ENCODE measurements at places on chromosomes 4 and X. TPM values are rescaled to one million over a fixed set of nuclear protein-coding genes. Genes with fewer than 3 reads are reported as not detected.
A peak's percentile ranks its signal among the peaks of the same experiment; 100 is the strongest.

The SYN1 gene
- 0.27 TPM for total RNA-seq

The XK gene
- 11.6 TPM for total RNA-seq

The LARP7 gene
- total RNA-seq, result 59.1 TPM

The ZBTB33 gene
- total RNA-seq, result 10.3 TPM

The FAAH2 gene
- total RNA-seq, result 0.62 TPM

The SSX1 gene
- not detected for total RNA-seq

The NPY1R gene
- 1.1 TPM for total RNA-seq

The SCOC gene
- total RNA-seq, result 60.2 TPM

The BEX2 gene
- total RNA-seq, result 24.5 TPM

The NRK gene
- total RNA-seq, result 3.0 TPM

The KLB gene
- 0.13 TPM for total RNA-seq

The PLXNB3 gene
- total RNA-seq, result 19.2 TPM

The IDH3G gene
- total RNA-seq, result 62.5 TPM

The CXCL6 gene
- total RNA-seq, result 1.1 TPM

The TCP11X2 gene
- total RNA-seq, result not detected

The TFDP3 gene
- not detected for total RNA-seq

- no peak for ATAC-seq
Measured at GRCh38 chrX:56000729-56001128, 231.4 kb upstream of the KLF8 start.

- no peak for ATAC-seq
Measured at GRCh38 chr4:159390648-159391047, 287.8 kb downstream of the RAPGEF2 start.

- ATAC-seq, result no peak
Measured at GRCh38 chrX:48802905-48803200, 986 bp downstream of the HDAC6 start.

DNA sequence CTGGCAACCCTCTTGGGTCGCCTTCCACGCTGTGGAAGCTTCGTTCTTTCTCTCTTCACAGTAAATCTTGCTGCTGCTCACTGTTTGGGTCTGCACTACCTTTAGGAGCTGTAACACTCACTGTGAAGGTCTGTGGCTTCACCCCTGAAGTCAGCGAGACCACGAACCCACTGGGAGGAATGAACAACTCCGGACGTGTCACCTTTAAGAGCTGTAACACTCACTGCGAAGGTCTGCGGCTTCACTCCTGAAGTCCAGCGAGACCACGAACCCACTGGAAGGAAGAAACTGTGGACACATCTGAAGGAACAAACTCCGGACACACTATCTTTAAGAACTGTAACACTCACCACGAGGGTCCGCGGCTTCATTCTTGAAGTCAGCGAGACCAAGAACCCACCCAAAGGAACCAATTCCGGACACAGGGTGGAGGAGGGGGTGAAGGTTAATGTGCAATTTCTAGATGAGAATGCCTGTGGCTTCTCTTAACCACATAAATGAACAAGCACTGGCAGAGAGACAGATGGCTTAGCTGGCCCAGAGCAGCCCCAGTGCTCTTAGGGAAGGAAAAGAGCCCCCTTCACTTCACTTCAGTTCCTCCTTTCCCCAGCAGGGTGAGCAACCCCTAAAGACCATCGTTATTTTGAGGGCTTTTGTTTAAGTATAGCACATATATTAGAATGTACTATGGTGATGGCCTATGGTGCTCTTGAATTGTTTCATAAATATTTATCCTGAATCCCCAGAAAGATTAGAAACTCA, 73.0 kb downstream of the LUZP4 start:
- ATAC-seq, result no peak

DNA sequence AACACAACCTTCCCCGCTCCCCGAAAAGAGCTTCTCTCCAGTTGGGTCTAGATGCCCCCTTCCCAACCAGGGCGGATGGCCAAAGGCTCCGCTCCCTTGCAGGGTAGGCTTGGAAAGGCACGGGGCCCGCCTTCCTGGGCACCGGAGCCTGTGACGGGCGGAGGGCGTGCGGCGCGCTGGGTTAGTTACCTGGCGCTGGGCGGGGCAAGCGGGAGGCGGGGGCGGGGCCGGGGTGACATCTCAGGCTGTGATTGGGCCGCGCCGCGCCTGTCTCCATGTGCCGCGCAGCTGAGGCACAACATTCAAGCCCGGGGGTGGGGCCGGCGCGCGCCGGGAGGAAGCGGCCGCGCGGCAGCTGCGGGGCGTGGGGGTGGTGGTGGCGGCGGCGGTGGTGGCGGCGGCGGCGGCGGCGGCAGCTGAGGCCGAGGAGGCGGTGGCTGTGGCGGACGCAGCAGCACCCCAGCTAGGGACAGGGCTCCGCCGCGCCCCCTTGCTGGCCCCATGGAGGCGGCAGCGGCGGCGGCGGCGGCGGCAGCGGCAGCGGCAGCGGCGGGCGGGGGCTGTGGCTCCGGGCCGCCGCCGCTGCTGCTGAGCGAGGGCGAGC, at the start of gene REPS2:
Gene REPS2 (plus strand): TSS at position 298 of the 604 bp plus-strand sequence. CDS start 204 bp downstream, at position 502.
- peak; percentile 97 for ATAC-seq

DNA sequence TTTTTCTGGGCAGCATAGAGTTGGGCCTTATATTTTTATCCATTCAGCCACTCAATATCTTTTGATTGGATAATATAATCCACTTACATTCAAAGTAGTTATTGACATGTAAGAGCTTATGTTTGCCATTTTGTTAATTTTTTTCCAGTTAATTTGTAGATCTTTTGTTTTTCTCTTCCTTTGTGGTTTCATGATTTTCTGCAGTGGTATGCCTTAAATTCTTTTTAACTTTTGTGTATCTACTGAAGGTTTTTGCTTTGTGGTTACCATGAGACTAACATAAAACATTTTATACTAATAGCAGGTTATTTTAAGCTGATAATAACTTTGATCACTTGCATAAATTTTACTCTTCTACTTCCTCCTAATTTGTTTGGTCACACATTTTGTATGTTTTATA, 140.8 kb upstream of the GATB start:
- ATAC-seq, result no peak

GRCh38 chr4:141642063-141642462, 5.7 kb downstream of the IL15 start:
- no peak for ATAC-seq

GRCh38 chrX:67543818-67544217, at the start of gene AR:
Gene AR (plus strand): TSS chrX:67544021. CDS start chrX:67545147, 1,126 bp downstream.
- ATAC-seq, result peak; percentile 71

DNA sequence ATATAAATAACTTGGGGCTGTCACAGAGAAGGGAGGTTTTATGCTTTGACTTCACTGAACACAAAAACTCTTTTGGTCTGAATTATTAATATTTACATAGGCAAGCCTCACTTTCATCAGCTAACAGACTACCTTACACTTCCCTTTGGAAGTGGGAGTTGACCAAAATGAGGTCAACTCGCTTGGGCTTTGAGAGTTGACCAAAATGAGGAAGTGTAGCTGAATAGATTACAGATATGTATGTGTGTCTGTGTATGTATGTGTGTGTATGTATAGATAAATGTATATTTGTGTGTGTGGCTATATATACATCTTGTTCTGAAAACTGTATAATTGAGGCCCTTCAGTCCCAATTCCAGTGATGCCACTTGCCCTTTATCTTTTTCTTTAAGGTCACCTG, 113.3 kb upstream of the IL13RA1 start:
- ATAC-seq, result no peak

DNA sequence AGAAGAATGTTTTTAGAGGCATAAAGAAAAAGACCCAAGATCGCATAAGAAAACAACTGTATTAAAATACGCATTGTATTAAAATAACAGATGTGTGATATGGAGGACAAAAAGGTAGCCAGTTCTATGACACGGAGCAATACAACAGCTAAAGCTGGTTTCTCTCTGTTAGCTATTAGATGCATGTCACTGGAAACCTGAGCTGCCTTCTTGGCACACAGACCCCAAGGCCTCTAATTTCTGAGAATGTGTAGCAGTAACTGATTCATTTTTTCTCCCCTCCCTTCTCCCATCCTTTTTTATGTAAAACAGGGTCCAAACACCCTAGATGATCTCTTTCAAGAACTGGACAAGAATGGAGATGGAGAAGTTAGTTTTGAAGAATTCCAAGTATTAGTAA, 4.1 kb downstream of the S100G start:
- no peak for ATAC-seq

GRCh38 chr4:8356856-8357255, 83.7 kb downstream of the ACOX3 start:
- ATAC-seq, result no peak

DNA sequence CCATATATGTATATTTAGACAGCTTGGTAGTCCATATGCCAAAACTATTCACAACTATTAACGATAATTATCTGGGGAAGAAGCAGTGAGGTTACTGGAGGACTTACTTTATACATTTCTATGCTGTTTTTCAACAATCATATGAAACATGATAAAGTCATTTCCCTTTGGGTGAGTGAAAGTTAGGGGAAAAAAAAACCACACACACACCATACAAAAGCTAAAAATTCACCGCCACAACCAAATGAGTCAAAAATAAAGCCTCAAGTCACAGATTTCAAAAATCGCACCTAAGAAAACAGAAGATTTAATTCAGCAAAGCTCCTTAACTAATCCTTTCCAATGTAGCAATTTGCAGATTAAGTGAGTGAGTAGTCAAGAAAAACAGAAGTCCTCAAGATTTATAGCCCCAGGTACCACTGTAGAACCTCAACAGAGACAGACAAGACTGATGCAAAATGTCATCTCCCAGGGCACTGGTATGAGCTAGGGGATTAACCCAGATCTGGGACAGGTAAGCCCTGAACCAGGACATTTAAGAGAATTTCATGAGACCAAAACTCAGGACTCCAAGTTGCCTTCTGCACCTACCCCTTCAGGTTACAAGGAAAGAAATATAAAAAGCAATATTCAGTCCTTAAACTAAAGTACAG, 35.1 kb downstream of the SYTL4 start:
- no peak for ATAC-seq

- no peak for ATAC-seq
Measured at GRCh38 chr4:11218692-11219091, 210.0 kb downstream of the HS3ST1 start.

GRCh38 chr4:51831133-51831532, 11.8 kb upstream of the DCUN1D4 start:
- peak; percentile 39 for ATAC-seq

DNA sequence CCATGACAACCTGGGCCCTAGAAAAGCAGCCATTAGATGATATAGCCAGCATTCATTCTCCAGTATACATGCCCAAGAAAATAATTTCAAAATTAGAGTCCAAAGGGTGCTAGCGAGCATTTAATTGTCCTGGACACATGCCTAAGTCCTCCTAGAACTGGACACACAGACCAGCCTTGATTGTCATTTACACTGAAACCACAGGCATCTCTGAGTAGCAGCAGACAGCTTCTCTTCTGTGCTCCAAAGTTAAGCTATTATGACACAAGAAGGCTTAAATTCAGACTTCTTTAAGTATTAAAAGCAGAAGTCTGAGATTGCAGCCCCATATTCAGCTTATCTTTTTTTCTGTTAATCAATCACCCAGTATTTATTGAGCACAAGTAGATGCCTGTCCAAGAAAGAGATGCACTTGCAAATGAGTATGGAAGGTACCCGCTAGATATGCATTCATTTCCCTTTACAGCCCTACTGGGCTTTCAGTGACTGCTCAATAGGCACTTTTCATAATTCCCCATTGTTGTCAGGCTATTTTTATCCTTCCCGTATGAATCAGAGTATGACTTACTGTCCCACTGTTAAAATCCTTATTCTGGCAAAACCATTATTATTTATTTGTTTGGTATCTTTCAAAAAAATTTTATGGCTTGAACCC, 374.1 kb downstream of the FBXW7 start:
- no peak for ATAC-seq

GRCh38 chrX:45903781-45904201, 641.4 kb downstream of the ZNF674 start:
- ATAC-seq, result no peak

DNA sequence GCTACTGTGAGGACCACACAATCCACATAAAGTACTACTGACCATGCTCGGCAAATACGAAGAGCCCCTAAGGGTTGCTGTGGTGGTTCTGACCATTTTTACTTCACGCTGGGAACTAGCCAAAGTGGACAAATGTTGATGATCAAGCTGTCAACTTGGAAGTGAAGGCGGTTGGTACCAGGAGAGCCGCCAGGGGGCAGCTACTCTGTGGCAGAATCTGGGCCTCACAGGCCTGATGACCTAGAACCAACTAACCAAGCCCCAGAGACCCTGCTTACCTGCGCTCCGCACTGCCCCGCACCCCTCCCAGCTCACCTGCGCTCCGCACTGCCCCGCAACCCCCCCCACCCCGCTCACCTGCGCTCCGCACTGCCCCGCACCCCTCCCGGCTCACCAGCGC, 5.6 kb downstream of the GAK start:
- ATAC-seq, result no peak

- ATAC-seq, result peak; percentile 59
Measured at GRCh38 chr4:13483768-13484121, 395 bp downstream of the RAB28 start.

DNA sequence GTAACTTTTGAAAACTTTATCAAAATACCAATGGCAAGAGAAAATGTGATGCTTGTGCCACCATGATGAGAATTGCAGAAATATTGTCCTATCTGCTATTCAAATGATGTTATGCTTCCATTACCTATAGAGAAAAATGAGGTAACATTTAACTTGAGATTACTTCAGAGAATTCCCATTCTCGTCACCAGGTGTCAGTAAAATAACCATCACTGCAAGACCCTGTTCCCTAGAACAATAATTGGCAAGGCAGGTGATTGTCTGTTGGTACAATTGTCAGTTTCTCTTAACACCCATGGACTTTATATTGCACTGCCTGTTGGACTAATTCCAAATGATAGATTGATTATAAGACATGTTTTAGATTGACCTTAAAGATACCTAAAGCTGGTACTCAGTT, 179.9 kb downstream of the GABRG1 start:
- no peak for ATAC-seq

- ATAC-seq, result no peak
Measured at GRCh38 chrX:125953814-125954213, 212.3 kb downstream of the DCAF12L2 start.

- ATAC-seq, result no peak
Measured at GRCh38 chr4:51851937-51852290, 9.0 kb downstream of the DCUN1D4 start.

DNA sequence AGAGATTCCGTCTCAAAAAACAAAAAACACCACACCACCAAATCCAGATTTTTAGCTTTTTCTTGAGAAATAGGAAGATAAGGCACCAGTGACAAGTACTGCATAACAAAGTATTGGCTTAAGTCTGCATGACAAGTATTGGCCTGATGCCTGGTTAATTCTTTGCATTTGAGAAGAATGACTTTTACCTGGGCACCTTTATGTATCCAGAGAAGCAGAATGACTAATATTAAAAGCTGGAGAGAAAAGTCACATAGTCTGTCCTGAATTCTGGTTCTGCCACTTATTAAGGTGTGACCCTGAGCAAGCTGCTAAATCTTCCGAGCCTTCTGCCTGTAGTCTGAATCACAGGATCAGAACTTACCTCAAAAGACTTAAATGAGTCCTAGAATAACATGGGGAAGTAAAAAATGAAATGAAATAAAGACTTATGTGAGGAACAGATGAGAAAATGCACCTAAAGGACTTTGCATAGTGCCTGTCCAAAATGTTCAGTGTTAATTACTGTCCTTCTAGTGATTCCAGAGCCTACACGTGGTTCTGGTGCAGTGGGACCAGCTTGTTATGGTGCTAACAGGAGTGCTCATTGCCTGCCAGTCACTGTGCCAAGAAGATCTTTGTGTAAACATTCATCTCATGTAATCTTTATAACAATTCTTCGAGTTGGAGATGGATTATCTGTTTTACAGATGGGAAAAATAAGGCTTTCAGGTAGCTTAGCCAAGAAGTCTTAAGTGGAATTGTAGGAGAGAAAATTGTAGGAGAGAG, 31.6 kb downstream of the UGDH start:
- no peak for ATAC-seq
